Hematopoietic multipotent progenitor cell treated with erythropoietin and hydrocortisone succinate and interleukin-3 and kit ligand, for 15 days (in vitro differentiated cells): ENCODE measurements at places on chromosomes 11 and 22.

DNA sequence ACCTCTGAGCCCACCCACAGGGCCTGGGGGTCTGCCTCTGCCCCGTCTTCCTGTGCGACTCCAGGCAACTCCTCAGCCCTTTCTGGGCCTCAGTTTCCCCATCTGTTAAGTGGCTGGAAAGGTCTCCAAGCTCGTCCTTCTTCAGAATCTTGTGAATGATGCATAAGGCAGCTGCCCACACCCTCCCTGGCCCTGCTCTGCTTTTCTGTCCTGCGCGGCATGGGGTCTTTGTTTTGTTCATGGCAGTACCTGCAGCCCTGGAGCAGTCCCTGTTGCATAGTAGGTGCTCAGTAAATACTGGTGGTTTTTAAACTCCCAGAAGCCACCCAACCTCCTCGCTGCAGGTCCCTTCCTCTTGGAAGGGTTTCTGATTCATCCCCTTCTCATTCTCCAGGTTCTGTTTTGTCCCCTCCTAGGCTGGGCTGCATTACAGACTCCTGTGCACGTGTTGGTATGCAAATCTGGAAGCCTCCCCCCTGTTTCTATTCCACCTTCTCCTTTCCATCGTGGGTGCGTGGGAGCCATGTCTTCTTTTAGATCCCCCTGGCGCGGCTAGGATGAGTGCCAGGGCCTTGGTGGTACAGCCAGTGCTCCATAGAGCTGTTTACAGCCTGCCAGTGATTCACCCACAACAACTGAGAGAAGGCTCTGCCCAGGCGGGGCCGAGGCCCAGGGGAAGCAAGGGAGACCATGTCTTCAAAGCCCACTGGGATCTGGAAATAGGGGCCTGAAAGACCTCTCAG, 19.3 kb upstream of the SYT7 start:
- no peak for DNase-seq

DNA sequence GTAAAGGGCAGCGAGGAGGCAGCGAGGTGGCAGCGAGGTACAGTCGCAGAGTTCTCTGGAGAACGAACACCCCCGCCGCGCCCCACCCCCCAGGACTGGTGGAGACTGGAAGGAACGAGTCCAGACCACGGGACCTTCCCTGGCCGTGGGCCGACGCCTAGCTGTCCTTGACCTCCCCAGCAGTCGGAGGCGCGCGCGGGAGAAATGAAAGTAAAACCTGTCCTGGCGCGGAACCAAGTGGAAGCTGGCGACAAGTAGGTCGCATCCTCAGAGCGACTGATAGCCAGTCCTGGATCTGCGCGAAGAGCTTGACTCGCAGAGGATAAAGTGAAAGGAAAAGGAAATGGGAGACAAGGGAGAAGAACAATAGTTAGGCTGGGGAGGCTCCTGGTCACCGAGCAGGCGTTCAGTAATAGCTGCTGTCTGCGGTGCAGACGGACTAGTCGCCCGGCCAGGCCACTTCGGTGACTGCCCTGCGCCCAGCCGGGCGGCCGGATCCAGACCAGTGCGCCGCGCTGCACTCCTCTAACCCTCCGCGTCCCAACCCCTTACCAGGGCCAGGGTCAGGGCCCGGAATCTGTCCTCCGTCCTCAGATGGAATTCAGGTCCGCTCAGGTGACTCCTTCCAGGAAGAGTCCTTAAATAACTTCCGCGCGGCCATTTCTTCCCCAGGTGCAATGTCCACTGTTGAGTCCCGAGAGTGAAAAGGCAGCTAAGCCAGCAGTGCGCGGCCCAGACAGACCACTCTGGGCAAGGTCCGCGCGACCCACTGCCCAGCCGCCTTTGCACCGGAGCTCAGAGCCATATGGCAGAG, 1.9 kb upstream of the ADM start:
- DNase-seq = peak; percentile 58

- no peak for DNase-seq
Measured at GRCh38 chr11:93908689-93909088, 58.3 kb upstream of the VSTM5 start.

DNA sequence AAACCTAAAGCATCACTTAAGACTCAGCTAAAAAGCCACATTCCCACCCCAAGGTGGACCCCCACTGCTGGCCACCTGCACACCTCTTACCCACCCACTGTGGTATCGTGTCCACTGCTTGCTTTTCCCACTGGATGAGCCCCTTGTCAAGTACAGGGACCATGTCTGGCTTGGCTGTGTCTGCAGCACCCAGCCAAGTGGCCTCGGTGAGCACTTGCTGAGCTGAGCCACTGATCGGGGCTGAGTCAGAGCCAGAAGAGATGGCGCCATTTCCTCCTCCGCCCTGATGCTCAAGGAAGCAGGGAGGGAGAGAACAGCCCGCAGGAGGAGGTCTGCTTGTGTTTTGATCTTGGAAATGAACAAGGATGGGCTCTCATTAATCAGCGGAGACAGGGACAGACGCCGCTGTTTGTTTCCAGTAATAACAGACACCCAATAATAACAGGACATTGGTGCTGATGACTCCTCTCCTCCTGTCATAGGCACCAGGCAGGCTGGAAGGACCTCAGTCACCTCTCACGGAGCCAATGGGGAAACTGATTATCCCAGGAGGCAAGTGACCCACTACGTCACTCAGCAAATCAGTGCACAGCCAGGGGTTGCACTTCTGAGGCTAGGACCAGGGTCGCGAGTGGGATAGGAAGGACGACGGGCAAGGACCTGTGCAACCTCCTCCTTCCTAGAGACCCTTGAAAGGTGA, 85.2 kb upstream of the RTL6 start:
- no peak for DNase-seq

DNA sequence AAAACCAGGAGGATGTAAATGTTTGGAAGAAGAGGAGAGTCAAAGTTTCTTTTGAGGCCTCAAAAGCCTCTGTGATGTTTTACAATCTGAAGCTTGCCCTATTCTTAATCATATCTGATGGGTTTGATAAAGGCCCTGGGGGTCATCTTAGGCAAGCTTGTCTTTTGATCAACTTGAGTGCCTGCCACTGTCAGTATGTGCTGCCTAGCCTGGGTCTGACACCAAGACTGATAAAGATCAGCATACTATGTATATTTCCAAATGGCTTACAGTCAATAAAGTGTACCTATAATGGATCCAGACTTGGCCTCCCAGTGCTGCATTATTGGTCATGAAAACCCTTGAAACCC, 12.7 kb downstream of the EHF start:
- DNase-seq = no peak

DNA sequence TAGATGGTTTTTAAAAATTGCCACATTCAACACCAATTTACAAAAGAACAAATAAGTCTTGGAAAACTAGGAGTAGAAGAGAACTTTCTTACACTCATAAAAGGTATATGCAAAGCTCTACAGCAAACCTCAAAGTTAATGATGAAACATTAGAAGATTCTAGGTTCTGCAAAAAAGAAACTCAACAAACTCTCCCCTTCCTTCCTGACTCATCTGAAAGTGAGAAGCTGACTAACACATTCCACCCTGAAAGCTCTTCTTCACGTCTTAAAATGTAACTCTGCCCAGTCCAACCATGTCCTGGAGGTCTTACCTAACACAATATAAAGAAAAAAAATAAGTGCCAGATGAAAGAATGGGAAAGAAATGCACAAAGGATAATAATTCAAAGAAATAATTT, 218.9 kb upstream of the ISX start:
- no peak for DNase-seq

DNA sequence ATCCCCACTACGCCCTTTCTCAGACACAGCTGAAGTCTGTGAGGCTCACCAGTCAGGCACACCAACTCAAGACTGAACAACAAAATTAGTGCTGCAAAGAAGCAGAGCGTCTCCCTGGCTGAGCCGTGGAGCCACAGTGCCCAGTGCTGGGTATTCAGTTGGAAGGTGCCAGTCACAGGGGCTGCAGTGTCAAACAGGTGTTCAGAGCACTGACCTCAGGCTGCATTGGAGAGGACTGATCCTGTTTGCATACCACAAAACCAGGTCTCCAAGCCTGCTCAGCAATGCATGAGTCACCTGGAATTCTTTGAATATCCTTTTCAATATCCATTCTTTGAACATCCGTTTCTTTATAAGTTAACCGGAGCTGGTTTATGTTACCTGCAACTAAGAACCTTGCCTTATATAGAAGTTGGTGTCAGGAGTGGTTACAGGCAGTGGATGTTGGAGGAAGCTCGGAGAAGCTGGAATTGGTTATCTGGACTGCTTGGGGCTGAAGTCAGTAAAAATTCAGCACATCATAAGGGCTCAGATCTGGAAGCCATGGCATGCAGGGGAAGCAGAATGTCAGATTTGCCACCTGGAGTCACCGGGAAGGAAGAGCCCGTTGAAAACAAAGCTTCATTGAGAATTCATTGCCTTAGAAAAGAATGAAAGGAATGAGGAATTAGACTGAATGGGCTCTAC, 30.3 kb downstream of the PDGFB start:
- DNase-seq = no peak

GRCh38 chr11:68735125-68735524, 16.2 kb downstream of the TESMIN start:
- DNase-seq = no peak

DNA sequence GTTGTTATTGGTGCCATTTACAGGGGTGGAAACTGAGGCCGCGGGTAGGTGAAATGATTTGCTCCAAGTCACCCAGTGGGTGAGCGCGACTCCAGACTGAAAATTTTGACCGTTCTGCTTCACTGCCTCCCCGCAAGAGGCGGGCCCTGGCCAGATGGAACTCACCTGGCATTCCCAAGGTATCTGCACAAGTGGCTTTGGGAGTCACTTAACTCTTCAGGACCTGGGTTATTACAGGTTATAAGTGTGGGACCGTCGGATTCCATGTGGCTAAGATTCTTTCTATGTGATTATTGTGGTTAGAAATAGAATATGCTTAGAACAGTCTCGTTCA, 598 bp downstream of the CABIN1 start:
- DNase-seq = no peak

GRCh38 chr11:22828373-22828772, 1.2 kb downstream of the SVIP start:
- no peak for DNase-seq

DNA sequence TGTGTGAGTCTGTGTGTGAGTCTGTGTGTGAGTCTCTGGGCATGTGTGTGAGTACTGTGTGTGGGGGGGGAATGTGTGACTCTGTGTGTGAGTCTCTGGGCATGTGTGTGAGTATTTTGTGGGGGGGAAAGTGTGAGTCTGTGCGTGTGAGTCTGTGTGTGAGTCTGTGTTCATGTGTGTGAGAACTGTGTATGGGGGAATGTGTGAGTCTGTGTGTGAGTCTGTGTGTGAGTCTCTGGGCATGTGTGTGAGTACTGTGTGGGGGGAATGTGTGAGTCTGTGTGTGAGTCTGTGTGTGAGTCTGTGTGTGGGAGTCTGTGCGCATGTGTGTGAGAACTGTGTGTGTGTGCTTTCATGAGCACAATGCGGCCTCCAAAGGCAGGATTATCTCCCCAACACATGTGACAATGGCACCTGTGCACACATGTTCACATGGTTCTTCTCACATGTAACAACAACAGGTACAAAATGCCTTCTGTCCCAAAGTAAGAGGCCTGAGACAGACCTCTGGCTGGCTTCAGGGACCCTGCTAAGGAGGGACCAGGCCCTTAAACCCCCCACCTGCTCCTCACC, 1.6 kb downstream of the CD5 start:
- DNase-seq = no peak

- DNase-seq = no peak
Measured at GRCh38 chr22:20080776-20081654, 974 bp downstream of the DGCR8 start.

GRCh38 chr11:22157531-22157930, 35.4 kb upstream of the ANO5 start:
- no peak for DNase-seq

DNA sequence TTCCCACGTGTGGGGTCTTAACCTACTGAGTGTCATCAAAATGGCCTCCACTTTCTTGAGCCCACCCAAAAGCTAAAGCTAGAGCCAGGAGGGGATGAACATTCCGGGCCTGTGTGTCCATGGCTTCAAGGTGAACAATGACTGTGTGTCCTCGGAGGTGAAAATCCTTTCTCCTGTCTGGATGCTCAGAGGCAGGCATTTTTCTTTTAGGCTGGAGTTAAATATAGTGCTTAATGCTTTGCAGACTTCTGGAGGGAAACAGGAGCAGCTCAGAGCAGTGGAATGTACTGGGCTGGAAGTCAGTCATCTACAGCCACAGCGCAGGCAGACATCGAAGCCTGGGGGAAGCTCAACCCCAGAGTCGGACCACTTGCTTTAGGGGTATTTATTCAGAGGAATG, 68.6 kb upstream of the TMEM45B start:
- no peak for DNase-seq

DNA sequence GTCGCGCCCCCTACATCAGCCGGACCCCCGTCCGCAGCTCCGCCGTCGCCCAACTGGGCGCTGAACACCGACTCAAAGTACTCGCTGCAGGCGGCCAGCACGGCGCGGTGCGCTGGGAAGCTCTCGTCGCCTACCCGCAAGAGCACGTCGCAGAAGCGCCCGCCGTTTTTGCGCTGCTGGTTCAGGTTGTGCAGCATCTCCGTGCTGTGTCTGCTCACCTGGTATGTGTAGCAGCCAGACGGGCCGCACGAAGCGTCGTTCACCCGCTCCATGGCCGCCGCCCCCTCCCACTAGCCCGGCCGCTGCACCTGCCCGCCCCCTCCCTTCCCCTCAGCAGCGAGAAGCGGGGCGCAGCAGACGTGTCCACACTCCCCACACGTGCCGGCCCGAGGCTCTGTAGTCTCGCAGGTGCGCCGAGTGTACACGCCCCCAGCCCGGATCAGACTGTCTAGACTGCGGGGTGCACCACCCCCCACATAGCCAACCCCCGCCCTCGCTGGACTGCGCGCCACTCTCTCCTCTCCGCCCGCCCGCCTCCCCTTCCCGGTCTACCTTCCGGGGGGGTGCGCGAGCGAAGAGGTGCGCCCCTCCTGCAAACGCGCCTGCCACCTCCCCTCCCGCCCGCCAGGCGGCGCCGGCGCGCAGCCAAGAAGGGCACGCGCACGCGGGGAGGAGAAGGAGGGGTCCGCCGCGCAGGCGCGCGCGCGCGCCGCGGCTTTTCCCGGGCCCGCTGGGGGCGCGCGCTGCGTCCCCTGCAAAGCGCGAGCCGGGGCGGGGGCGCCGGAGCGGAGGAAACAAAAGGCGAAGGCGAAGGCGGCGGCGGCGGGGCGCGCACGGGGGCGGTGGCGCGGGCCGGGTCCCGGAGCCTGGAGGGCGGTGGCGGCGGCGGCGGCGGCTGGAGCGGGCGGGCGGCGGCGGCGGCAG, 553 bp downstream of the PATZ1 start:
- peak; percentile 82 for DNase-seq

GRCh38 chr11:95443386-95443785, 212.4 kb upstream of the SESN3 start:
- no peak for DNase-seq
